Fibroblast of pulmonary artery (primary cell): ENCODE measurements at places on chromosomes 3 and 15.

DNA sequence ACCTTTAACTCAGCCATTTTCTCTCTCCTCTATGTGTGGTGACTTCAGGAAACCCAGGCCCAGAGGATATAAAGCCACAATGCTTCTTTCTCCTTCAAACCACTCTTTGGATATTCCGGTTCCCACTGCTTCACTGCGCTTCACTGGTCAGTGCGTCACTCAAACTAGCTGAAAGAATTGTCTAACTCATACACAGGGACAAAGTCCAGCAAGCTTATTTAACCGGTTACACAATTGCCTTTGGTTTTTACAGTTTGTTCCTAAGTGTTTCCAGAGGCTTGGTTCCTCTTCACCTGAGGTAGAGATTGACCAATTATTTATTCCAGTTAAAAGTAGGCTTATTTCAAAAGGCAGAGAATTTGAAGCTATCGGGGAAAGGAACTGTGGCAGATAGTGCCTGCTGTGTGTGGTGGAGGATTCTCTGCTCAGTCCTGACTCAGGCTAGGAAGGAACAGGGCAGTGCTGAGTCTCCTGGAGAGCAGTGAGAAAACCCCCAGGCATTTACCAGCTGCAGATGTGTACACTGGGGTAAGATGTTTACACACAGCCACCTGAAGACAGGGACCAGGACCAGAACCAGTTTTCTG, at the start of gene HGD:
HGD (minus strand) TSS at position 145 of the 587 bp plus-strand sequence; CDS start at position 17, 128 bp downstream.
- no peak for DNase-seq

DNA sequence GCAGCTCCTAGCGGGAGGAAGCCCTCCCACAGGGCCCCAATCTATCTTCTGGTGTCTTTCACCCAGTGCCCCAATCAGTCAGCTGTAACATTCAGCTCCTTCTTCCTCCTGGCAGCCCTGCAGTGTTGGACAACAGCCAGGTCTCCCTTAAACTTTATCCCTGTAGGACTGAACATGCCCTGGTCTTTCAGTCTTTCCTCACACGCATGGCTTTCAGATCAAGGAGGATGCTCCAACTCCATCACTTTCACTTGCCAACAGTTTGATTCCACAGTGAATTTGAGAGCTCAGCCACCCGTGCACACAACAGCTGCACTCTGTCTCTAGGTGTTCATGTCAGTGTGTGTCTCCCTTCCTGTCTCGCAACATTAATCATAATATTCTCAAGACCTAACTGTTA, 28.5 kb upstream of the LRRC34 start:
- peak; percentile 50 for DNase-seq

- peak; percentile 42 for DNase-seq
Measured at GRCh38 chr3:125202197-125202596, 10.4 kb downstream of the SLC12A8 start.

- DNase-seq: peak; percentile 45
Measured at GRCh38 chr15:100106732-100107131, 235.0 kb downstream of the ADAMTS17 start.

DNA sequence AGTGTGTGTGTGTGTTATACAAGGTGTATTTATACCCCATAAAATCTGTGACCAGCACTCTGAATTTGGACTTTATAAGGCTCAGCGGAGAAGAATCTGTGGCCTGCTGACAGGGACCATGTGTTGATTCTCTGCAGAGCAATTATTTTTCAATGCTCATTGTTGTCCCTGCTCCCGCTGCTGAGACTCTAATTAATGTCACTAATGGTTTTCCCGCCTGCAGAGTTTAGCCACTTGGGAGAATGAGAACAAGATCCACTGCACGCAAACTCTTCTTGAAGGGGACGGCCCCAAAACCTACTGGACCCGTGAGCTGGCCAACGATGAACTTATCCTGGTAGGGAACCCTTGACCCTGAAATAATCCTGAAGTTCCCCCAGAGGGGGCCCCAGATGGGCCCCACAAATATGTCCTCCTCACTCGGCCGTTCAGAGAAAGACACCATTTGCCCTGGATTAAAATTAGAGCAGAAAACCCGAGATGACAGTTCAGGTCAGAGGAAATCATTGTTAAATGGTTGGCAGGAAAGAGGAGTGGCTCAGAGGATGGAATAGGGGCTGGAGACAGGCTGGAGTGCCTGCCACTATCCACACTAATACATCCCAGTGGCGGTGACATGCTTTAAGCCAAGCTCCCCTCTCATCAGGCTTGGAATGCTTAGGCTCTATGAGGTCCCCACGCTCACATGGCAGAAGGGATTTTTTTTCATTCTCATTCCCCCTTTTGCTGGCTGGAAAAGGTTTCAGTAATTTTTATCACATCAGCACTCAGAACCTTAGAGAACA, 3.3 kb downstream of the CRABP1 start:
- no peak for DNase-seq

- DNase-seq: no peak
Measured at GRCh38 chr3:125693887-125694286, 98.6 kb upstream of the OSBPL11 start.

- DNase-seq: no peak
Measured at GRCh38 chr15:70518201-70519003, 245.0 kb downstream of the UACA start.

GRCh38 chr3:100254168-100254777, 6.5 kb upstream of the TBC1D23 start:
- DNase-seq: peak; percentile 83

GRCh38 chr3:39220407-39221140, 28.2 kb upstream of the XIRP1 start:
- DNase-seq: no peak

GRCh38 chr15:92463826-92464225, 70.1 kb downstream of the ST8SIA2 start:
- no peak for DNase-seq

GRCh38 chr3:11307830-11308432, 35.7 kb downstream of the ATG7 start:
- no peak for DNase-seq

DNA sequence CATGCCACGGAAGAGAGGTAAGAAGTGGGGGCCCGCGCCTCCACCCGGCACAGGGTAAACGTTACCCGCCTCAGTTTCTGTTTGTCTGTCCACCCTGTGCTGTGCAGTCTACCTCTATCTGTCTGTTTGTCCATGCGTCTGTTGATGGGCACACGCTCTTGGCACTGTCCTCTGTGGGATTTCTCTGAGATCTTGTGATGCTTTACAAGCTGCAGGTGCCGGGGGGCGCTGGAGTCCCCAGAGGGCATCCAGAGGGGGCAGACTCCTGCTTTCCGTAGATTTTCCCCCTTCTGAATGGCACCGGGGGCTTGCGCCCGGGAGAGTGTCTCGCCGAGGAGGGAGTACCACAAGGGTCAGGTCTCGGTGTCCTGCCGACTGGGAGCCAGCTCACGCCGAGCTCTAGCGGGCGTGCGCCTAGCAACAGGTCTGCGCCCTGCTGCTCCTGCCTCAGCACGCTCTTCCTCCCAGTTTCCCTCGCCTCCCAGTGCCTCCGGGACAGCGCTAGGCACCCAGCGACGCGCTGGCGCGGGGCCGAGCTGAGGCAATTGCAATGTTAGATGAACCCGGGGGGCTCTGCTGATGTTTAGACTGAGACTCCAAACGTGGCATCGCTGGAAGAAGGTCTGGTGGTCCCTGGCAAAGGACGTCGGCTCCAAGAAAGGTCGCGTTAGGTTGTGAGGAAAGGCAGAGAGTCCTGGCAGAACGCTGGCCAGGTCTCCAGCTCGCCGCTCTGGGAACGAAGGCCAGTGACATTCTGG, 667 bp downstream of the CEMIP start:
- peak; percentile 50 for DNase-seq

DNA sequence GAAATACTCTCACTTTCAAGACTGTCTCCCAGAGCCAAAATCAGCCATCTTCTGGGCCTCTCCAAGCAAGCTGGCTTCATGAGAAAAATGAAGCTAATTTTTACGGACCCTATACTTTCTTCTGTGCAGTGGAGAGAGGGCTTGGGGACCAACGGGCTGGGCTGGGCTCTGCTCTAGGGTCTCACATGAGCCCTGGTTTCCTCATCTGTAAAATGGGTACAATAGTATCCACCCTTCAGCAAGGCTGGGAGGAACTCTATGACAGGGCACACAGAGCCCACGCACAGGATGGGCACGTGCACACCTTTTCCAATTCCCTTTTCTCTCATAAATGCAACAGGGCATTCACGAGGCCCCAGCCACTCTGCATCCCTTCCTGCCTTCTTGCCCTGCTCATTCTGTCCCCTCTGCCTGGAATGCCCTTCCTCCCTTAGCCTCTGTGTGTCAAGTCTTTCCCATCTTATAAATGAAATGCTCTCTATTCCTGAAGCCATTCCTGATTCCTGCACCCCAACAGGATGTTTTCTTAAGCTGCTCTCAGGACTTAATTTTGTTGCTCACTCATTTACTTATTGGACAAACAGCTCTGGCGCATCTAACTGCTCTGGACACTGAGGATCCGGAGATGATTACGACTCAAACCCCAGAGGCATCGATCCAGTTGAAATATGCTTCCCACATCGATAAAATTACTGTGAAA, 32.9 kb upstream of the SEC13 start:
- DNase-seq: no peak

DNA sequence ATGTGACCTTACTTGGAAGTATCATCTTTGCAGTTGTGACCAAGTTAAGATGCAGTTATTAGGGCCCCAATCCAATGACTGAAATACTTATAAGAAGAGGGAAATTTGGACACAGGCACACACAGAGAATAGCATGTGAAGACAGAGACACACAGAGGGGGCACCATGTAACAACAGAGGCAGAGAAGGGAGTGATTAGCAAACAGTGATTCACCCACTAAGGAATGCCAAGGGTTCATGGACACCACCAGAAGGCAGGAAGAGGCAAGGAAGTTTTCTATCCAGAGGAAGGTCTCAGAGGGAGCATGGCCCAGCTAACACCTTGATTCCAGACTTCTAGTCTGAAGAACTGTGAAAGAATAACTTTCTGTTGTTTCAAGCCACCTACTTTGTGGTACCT, 25.0 kb downstream of the SIDT1 start:
- peak; percentile 43 for DNase-seq

DNA sequence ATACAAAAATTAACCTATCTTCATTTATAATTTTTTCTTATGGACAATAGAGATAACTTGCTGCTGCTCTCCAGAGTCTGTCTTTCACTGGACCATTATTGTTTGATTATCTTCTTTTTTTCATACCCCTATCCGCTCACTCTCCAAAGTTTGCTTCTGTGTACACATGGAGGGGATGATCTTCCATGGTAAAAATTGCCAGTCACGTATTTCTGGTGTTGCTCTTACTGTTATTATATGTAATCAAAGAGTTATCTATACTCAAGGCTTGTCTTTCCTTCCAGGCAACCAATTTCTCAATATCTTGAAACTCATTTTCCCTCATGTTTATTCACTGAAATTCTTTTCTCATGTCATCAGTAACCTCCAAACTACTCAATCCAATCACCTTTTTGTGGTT, 817.8 kb upstream of the NECTIN3 start:
- DNase-seq: no peak

DNA sequence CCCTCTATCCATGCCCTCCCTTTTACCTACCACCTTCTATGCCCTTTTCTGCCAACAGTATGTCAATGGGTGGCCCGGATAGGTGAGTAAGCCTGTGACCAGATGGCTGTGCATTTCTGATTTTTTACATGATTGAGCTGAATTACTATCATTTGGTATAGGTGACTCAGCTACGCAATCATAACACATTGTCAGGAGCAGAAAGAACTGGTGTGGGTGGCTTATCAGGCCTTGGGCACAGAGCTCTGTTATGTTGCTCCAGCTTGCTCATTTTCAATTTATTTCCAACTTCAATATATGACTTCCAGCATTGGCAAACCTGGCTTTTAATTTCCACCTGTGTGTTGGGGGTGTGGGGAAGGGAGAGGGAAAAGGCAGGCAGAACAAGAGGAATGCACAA, 86.6 kb upstream of the AGBL1 start:
- DNase-seq: no peak

GRCh38 chr15:34628577-34629152, 45.2 kb upstream of the GOLGA8B start:
- DNase-seq: no peak

DNA sequence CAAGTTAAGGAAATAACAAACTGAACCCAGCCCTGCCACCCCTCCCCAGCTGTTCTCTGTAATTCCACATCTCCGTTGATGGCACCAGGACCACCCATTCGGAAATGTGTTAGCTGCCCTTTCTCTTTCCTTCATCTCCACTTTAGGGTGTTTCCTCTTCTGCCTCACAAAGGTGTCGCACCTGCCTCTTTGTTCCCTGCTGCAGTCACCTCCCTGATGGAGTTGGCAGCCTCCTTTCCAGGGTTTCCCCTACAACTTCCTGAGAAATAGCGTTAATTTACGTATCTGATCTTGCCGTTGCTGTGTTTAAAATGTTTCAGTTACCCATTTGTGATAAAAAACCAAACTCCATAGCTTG, 57.3 kb downstream of the GPR171 start:
- DNase-seq: no peak

DNA sequence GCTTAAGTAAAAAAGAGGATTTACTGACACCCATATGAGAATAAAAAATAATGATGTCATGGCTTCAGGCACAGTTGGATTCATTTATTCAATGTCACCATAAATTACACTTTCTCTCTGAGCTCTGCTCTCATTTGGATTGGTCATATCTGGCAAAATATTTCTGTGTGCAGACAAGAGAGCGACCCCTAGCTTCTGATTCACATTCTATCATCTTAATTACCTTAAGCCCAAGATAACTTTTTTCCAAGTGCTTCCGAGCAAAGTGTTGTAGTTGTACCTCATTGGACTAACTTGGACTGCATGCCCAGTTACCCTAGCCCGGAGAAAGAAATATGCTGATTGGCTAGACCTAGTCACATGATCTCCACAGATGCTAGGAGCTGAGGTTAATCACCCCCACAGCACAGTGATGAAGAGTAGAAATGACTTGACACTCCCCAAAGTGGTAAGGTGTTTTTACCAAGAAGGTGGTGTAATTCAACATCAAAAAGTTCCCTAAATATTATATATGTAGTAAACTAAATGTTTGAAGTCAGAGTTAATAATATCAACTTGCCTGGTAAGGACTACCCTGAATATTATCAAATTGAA, 552.2 kb upstream of the SUCLG2 start:
- no peak for DNase-seq

- DNase-seq: peak; percentile 89
Measured at GRCh38 chr3:52195823-52196331, 2.1 kb upstream of the ALAS1 start.

DNA sequence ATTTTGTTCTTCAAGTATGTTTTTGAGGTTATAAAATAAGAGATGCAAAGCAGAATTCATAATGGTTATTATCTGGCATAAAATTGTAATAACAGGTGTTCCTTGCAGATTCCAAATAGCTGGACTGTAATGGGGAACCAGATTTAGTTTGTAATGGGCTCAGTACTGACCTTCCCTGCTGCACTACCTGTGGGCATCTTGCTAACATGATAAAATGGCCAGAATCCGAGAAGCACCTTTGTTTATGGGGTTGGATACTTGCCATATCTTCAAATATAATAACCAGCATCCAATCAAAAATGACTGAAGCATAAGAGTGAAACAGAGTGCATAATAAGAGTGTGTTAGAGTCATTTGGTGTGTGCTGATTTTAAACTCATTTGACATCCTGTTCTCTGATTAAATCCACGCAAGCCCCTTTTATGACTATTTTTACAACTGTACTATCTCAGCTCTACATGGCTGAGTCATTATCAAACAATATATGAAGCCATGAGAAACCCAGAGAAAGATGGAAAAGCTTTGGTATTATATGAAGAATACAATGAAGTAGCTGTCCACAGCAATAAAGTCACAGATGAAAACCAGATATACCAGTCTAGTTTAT, 292.4 kb downstream of the CNTN4 start:
- no peak for DNase-seq
